Jurkat, Clone E6-1 (cell line): ENCODE measurements at places on chromosomes 13 and 19.
A peak's percentile ranks its signal among the peaks of the same experiment; 100 is the strongest.

- DNase-seq: no peak
These were observed 12.7 kb downstream of the GTF3A start for GRCh38 chr13:27437126-27437525.

- no peak for DNase-seq
These were observed 207.4 kb downstream of the DCT start for GRCh38 chr13:94272038-94272437.

- DNase-seq: no peak
These were observed 152.2 kb upstream of the RFC3 start for GRCh38 chr13:33665626-33666175.

GRCh38 chr19:47093841-47094240, 19.7 kb downstream of the ZC3H4 start:
- no peak for DNase-seq

- DNase-seq: no peak
These were observed at the start of gene CACNG6 for GRCh38 chr19:53991224-53992113. Gene CACNG6 (plus strand): TSS chr19:53991637. CDS start chr19:53992878, 1,241 bp downstream.

DNA sequence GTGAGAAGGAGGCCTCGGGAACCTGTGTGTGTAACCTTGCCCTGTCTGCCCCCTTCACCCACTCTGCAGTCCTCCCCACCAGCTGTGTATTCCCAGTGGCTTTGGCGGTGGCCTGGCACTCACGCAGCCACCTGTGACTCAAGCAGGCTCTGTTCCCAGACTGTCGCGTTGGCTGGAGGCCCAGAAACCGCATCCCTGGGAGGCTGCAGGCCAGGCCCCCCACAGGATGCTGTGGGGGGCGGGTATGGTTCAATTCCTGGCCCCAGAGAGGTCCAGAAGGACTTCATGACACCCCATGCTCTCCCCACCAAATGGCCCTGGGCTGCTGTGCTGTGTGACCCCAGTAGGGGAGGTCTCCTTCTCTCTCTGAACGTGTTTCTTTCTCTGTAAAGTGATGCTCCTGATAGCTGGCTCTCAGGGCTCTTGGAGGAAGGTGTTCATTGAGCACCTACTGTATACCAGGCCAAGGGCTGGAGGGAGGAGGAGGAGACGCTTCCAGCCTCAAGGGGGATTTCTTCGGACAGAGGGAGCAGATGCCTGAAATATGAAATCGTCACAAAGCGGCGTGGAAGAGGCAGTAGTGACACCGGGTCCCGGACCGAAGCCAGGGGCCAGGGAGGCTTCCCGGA, 1.9 kb upstream of the LINGO3 start:
- DNase-seq: no peak

- no peak for DNase-seq
These were observed 2.6 kb downstream of the B3GNT8 start for GRCh38 chr19:41424335-41425173.

DNA sequence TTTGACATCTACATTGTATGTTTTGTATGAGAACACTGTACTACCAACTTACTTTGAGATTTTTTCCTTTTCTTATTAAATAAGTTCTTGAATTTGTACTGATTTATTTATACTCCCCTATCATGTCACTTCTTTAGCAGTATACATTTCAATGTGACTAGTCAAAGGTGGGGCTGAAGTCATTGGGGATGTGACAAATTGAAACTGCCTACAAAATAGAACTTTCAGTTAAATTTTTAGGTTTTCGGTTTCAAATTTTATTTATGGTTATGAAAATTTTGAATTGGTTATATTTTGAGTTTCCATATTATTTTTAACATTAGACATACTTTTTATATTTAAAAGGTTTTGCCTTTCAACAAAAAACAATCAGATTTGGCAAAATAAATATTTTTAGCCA, 221.6 kb downstream of the NBEA start:
- no peak for DNase-seq

DNA sequence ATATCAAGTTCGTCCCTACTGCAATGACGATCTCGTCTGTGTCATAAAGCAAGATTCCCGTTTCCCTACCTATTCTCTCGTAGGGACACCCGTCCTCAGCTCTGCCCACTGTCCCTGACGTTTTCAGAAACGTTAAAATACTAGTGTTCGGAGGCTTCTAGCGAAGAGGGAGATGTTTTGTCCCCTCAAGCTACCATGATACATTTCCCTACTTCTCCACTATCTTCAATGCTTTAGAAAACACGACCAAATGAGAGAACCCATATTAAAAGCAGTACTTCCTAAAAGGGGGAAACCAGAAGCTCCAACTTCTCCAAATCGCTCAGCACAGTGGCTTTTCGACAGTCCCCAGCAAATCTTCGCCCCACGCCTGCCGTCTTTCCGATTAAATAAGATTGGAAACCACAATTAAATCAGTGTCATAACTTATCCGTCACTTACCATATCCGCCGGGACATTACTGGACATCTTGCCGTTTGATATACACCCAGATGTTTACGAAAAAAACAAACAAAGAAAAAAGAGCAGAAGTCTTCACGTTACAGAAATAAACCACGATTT, 1.3 kb downstream of the UBL3 start:
- DNase-seq: no peak

GRCh38 chr13:26021956-26022355, 29.9 kb downstream of the SHISA2 start:
- DNase-seq: no peak

DNA sequence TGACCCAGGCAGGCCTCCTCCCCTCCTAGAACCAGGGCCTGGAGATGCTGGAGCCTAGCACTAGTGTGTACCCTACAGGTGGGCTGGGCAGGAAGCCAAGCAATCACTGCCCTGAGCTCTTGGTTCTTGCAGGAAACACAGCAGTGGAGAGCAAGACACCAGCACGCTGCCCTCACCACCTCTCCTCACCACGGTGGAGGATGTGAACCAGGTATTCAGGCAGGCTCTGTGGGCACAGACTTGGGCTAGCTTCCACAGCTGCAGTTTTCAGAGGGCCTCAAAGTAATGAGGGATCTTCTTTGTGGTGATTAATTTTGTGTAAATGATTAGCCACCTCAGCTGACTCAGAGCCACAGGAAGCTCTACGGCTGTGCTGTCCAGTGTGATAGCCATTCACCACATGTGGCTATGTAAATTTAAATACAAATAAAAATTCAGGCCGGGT, 13.6 kb upstream of the GPI start:
- peak; percentile 84 for DNase-seq

GRCh38 chr13:109989686-109990085, 203.3 kb upstream of the IRS2 start:
- DNase-seq: no peak

- DNase-seq: no peak
These were observed 215.4 kb upstream of the IRS2 start for GRCh38 chr13:110001670-110002275.

- DNase-seq: no peak
These were observed 3.6 kb downstream of the POP4 start for GRCh38 chr19:29609636-29610035.

- DNase-seq: no peak
These were observed 52.5 kb downstream of the POSTN start for GRCh38 chr13:37546087-37546486.

DNA sequence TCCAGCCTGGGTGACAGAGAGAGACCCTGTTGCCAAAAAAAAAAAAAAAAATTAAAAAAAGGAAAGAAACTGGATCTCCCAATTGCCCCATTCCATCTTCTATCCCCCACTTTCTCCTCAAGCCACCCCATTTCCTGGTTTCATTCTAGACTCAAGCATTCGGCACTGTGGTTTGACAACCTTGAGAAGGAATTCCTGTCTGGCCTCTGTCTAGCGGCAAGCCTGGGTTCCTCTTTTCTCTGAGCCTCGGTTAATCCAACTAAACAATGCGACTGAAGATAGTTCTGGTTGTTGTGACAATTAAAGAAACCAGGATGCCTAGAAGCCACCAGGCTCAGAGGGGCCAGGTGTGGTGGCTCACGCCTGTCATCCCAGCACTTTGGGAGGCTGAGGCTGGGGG, 3.3 kb upstream of the C3 start:
- no peak for DNase-seq

DNA sequence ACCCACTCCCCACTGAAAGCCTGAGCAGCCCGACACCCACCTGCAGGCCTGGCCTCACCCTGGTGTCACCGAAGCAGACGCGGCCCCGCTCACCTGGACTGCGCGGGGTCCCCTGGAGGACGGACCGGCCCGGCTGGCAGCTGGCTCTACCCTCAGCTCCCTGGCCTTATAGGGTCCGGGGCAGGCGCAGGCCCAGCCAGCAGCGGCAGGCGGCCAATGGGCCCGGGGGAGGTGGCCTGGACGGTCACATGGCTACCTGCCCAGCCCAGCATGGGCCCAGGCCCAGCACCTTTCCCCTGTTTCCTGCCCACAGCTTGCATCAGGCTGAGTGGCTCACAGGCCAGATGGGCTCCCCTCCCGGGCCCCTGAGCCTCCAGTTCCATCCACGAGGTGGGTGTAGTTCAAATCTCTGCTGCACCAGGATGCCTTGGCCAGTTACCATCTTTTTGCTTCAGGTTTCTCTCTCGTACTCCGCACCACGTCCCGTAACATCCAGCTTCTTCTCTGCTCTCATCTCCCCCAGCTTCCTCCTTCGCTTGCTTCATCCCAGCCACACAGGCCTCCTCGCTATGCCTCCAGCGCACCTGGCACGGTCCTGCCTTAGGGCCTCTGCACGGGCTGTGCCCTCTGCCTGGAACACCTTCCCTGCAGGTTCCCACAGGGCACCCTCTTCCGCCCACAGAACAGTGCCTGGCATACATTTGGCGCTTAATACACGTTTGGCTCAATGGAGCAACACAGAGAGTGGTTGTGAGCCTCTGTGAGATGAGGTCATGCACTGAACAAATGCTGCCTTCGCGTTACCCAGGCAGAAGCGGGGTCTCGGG, at the start of gene PLIN4:
Gene PLIN4 (minus strand): TSS at position 142 of the 827 bp plus-strand sequence. CDS start 214 bp downstream, outside the sequence.
- no peak for DNase-seq

- no peak for DNase-seq
These were observed 11.9 kb downstream of the BCAT2 start for GRCh38 chr19:48798937-48799336.

DNA sequence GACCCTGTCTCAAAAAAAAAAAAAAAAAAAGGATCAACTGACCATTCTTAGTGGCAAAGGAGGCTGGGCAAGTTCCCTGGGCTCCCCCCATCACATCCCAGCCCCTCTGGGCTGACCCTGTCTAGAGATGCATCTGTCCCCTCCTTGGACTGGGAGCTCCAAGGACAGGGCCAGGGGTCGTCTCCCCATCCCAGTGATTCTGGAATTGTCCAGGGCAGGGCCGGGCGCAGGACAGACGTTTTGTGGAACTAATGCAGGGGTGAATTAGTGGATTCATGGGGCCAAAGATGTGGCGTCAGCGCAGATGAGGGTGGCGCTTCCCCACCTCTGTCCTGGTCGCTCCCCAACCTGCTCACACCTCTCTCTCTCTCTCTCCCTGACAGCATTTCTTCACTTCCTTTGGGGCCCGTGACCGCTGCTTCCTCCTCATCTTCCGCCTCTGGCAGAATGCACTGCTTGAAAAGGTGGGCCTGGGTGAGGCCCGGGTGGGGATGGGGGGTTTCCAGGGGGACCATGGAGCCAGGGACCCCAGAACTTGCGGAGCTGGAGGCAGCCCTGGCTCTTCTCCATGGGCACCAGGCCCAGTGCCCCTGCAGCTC, 11.1 kb downstream of the GRAMD1A start:
- no peak for DNase-seq

- no peak for DNase-seq
These were observed 251.7 kb upstream of the IRS2 start for GRCh38 chr13:110037925-110038573.

- DNase-seq: peak; percentile 81
These were observed at the start of gene BST2 for GRCh38 chr19:17405250-17406045. Gene BST2 (minus strand): TSS chr19:17405630. CDS start chr19:17405575, 55 bp downstream.

GRCh38 chr19:38949580-38950367, 19.0 kb downstream of the MRPS12 start:
- no peak for DNase-seq

- DNase-seq: no peak
These were observed 1.3 kb downstream of the SOX21 start for GRCh38 chr13:94710881-94711560.

GRCh38 chr13:106484537-106485193, 50.8 kb downstream of the EFNB2 start:
- no peak for DNase-seq

GRCh38 chr13:98399756-98400155, 177.2 kb downstream of the STK24 start:
- no peak for DNase-seq

GRCh38 chr19:45413497-45413896, 7.1 kb downstream of the POLR1G start:
- DNase-seq: no peak

DNA sequence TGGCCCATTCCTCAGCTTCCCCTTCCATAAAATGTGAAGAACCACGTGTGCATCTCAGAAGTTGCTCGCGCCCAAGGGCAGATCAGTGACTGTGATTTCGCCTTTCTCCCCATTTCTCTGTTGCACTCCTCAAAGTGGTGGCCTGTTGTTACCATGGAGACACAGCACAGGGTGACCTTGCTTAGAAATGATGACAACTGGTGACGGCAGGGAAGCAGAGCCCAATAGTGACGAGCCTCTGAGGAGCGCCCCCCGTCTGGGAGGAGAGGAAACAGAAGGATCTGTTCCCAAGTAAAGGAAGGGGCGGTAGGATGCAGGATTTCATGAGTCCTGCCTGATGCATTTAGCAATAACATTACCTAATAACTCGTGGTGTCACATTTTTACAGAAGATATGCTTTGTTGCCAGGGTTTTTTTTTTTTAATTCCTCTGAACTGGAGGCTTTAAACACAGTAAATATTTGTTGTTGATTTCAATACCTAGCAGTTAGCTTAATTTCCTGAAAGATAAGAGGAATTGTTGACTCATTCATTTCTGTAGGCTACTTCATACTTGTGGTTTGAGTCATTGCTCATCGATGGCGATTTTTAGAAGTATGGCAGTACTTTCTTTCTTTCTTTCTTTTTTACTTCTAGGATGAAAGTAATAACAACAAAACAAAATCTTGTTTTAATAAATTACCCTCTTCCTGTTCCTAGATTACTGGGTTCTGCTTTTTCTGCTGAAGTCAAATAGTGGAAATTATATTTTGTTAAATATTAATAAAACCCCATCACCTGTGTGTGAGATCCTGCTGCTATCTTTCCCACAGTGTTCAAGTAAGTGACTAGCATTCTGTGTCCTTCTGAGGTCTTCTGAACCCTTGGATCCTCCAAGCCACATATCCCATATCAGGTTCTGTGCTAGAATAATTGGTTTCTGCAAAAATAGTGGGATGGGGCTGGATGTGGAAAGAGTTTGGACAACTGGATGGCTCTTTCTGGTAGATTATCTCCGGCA, 36.0 kb downstream of the MBNL2 start:
- no peak for DNase-seq

DNA sequence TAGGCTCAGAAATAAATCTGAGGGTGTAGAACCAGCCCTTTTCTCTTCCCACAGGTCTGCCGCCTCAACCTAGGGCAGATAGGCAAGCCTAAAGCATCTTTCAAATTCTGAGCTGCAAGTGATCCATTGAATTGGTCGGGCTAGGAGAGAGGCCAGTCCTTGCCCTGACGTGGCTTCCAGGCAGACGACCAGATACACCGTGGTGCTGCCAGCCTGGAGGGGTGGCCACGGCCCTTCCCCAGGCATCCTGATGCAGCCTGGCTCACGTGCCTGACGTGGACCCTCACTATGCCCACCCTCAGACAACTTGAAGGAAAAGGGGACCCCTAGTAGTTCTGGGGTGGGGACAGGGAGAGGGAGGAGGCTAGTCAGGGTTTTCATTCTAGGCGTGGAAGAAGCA, 859.3 kb upstream of the KLHL1 start:
- DNase-seq: no peak
